ENCODE measurements at places on chromosomes 2 and 18.

DNA sequence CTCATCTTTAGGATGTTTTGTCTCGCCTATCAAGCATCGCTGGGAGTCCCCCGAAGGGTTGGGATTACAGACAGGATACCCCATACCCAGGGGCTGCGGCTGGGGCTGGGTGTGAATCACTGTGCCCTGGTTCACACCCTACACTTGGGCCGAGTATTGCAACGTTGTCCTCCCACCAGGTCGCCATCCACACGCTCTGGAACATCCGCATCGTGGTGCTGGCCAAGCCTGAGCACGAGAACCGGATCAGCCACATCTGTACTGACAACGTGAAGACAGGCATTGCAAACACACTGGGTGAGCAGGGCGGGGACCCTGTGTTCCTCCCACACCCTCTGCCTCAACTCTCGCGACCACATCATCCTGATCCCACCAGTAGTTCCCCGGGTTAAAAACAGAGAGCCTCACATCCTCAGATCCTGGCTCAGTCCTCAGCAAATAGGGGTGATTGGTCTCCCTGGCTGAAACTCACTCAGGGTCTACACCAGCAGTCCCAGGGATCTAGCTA lies 87.3 kb upstream of the ATG16L1 start:
- no peak for DNase-seq

DNA sequence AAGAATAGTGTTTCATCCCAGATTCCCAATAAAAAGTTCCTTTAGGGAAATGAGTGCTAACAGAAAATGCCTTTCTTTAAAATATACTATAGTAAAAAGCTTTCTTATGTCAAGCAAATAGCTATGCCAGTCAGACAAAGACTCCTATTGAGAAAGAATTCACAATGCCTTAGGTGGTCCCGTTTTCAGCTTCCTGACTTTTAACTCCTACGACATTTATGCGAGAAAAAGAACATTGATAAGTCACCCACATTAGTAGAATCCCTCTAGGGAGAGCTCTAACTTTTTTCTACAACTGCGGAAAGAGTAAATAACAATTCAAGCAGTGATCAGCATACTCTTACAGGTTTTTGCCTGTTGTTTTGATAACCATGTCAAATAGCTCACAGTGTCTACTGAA lies 750.8 kb upstream of the ACVR2A start:
- DNase-seq, result no peak

DNA sequence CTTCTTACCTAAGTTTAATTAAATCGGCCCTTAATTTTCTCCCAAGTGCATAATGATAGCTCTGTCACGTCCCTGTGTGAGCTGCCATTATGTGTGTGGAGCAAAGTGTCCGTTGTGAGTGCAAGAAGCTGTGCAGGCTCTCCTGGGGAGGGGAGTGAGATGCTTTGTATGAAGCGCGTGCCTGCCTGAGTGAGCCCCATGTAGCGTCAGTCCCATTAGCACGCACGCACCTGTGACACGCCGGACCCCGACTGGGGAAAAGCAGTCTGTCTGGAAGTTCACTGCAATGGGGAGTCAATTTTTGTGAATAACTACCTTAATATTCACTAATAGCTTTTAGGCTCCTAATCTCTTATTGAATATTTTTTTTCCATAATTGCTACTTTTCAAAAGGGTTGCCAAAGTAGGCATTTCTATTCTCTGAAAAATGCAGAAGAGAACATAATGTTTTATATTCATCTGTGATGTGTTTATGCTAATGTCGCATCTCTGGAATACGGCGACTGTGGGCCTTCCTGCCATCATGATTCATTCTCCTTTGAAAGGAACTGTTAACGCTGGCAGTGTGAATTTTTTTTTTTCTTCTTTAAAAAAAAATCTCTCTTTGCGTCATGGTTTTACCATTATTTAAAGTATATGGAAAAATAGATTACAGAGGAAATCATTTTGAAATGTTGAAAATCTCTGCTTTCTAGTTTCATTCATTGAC lies 157.7 kb downstream of the COL4A4 start:
- no peak for DNase-seq

DNA sequence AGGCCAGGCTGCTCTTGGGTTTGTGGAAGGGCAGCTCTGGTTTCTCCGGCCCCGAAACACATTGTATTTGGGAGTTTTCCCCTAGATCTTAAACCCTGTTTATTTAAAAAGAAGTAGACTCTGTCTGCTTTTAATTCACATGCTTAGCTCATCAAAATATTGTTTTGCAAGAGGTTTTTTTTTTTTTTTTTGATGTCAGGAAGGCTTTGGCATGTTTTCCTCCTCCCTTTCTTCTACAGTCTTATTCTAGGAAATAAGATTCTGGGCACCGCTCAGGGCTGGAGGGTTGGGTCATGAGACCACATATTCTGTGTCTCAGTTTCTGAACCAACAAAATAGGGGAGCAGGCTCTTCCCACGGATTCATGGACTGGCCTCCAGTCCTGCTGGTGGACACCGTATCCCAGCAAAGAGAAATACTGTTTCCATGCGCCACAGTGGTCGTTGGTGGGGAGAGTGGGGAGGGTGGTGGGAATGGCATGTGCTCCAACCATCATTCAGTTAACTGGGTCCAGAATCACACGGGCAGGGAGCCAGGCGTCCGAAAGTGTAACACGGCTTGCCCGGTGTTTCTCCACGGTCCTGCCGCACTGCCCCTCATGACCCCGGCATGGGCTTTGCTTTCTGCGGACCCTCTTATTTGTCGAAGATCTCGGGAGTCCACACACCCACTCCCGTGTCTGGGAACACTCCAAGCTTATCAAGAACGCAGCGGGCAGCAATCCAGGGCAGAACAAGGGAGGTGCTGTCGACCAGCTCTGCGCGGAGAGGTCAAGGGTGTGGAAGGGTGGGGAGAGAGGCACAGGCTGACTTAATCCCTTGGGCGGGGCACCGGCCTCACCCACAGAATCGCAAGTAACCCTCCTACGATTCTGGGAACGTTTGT lies 176.7 kb downstream of the GLI2 start:
- DNase-seq, result no peak

GRCh38 chr2:205527801-205528200 lies 154.5 kb upstream of the NRP2 start:
- DNase-seq, result no peak

DNA sequence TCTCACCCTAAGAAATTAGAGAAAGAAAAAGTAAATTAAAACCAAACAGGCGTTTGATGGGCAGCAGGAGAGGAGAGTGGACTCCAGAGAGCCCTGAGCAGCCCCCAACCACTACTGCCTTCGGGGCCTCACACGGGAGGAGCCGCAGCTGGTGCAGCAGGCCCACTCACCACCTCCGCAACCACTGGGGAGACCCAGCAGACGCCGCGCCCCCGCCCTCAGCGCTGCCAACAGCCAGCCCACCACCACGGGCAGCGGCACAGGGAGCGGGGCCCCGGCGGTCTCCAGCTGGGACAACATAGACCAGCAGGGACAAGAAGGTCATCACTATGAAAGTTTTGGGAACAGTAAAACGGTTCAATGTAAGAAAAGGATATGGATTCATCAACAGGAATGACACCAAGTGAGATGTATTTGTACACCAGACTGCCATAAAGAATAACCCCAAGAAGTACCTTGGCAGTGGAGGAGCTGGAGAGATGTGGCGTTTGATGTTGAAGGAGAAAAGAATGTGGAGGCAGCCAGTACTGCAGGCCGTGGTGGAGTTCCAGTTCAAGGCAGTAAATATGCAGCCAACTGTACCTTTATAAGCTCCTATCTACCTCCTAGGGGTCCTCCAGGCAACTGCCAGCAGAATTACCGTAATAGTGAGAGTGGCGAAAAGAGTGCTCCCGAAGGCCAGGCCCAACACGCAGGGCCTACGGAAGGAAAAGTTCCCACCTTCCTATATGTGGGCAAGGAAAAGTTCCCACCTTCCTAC lies 76.5 kb downstream of the OLA1 start:
- no peak for DNase-seq

All from NCI-H1930 (cell line).